ENCODE measurements at places on chromosomes 5 and 9.

GRCh38 chr5:78547731-78548615 lies 100.6 kb downstream of the LHFPL2 start:
- DNase-seq: no peak

GRCh38 chr5:59079622-59080620 lies 497.0 kb downstream of the RAB3C start:
- DNase-seq: no peak

- no peak for DNase-seq
These were observed 134.5 kb downstream of the FRMD3 start for GRCh38 chr9:83403527-83404238.

DNA sequence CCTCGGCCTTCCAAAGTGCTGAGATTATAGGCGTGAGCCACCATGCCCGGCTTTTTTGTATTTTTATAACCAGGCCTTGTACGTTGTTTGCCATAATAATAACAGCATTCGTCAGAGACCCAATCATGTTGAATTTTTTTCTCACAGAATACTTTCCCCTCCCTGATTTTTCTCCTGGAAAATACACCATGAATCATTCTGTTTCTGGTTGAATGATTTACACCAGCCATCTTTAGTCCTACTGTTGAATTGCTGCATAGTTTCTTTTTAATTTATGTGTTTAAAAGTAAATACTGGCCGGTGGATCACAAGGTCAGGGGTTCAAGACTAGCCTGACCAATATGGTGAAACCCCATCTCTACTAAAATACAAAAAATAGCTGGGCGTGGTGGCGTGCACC lies 3.5 kb downstream of the CNOT8 start:
- DNase-seq: no peak

- peak; percentile 0 for DNase-seq
These were observed 60.0 kb downstream of the C9orf50 start for GRCh38 chr9:129560881-129561306.

- no peak for DNase-seq
These were observed 79.2 kb upstream of the SPIN1 start for GRCh38 chr9:88308831-88309560.

- DNase-seq: no peak
These were observed 372.5 kb downstream of the ARHGEF28 start for GRCh38 chr5:73998489-73998888.

GRCh38 chr5:151707567-151707966 lies 20.9 kb upstream of the SPARC start:
- no peak for DNase-seq

GRCh38 chr5:170277867-170278281 lies 19.7 kb downstream of the LCP2 start:
- DNase-seq: no peak

GRCh38 chr5:159208514-159209437 lies 577 bp downstream of the RNF145 start:
- peak; percentile 58 for DNase-seq

GRCh38 chr5:51271261-51271660 lies 112.0 kb upstream of the ISL1 start:
- DNase-seq: no peak

DNA sequence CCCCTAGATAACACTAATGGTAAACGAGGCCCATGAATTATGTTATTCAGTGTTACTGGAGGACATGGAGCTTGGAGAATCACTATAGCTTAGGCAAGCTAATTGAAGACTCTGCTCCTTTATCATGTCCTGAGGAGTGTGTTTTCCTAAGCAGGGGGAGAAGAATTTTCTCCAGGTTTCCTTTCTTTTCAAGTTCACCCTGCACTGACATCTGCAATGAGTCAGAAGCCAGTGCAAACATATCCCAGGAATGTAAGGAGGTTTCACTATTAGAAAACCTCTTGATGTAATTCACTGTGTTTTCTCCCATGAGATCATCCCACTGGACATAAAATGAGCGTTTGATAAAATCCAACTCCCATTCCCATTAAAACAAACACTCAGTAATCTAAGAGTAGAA lies 75.6 kb downstream of the DMRT2 start:
- DNase-seq: no peak

GRCh38 chr5:173638126-173639040 lies 21.9 kb upstream of the BOD1 start:
- peak; percentile 44 for DNase-seq

GRCh38 chr5:127766676-127767335 lies 63.6 kb downstream of the CCDC192 start:
- DNase-seq: no peak

DNA sequence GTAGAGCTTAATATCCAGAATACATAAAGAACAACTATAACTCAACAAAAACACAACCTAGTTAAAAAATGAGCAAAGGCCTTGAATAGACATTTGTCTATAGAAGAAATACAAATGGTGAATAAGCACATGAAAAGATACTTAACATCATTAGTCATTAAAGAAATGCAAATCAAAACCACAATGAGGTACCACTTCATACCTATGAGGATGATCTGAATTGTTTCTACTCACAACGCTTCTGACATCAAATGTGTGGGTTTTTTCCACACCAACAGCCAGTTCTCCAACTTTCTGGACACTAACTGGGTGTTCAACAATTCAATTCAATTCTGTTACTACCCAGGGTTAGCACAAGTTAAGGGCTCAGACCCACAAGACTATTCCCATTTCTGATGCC lies 22.0 kb downstream of the SREK1IP1 start:
- no peak for DNase-seq

DNA sequence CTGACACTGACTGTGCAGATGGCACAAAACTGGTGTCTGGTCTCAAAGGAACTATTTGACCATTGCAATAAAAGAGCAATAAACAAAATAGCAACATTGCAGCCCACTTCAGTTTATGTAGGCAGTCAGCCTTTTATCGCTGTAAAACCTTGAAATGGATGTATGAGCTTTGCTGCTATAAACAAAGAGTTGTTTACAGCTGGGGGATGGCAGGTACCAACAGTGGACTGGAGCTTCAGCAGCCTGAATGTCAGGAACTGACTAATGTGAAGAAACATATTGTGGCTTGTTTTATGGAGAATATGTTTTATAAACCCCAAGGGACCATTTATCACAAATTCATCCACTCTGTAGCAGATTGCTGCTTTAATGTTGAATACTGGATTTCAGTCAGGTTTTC lies 78.0 kb downstream of the PTPRD start:
- DNase-seq: no peak

DNA sequence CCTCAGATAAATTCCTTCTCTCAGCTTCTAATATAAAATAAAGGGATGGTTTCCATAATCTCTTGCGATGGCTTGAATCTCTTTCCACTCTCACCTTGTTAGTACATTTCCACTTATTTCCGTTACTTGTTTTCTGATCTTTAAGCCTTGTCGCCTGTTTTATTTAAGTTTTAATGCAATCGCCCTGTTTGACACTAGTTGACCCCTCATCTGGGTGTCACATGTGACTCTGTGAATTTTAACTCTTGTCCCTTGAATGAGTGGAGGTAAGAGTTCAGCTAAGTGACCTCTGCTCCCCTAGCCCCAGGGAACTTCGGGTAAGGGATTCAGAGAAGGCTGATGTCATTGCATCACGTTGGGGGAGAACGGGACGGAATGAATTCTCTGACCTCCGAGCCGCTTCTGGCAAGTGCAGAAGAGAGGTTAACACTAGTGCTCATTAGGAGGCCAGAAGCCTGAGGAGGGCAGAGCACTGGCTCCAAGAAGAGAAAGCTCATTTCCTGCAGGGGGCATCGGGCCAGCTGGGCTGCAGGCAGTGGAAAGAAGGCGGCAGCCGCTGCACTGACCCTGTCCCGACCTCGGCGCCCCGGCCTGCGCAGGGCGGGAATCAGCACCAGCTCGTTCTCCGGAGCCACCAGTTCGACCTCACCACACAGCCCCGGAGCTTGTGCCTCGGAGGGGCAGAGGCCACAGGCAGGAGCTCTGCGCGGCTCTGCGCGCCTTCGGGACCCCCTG lies 569 bp downstream of the HINT2 start:
- peak; percentile 67 for DNase-seq

- no peak for DNase-seq
These were observed 99.0 kb upstream of the FBN2 start for GRCh38 chr5:128637031-128637430.

- DNase-seq: no peak
These were observed 29.3 kb downstream of the COL23A1 start for GRCh38 chr5:178560911-178561310.

DNA sequence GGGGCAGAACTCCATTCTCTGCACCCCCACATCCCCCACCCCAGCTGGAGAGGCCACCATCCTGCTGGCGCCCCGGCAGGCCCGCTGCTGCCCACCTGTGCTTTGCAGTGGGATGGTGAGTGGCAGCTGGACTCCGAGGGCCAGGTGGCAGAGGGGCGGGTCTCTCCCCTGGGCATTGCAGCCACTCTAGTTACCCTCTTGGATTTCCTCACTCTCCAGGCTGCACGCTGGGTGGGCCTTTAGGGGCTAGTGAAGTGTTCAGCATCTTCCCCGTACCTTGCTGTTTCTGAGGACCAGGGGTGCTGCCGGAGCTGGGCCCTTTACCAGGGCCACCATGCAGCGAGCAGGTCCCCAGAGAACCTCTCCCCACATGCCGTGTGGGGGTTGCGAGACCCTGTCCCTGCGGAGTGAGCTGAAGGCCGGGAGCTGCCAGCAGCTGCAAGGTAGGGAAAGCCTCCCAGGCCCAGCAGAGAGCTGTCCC lies 88.4 kb upstream of the SH3PXD2B start:
- no peak for DNase-seq

- DNase-seq: no peak
These were observed 17.6 kb upstream of the SHOC1 start for GRCh38 chr9:111812337-111812736.

DNA sequence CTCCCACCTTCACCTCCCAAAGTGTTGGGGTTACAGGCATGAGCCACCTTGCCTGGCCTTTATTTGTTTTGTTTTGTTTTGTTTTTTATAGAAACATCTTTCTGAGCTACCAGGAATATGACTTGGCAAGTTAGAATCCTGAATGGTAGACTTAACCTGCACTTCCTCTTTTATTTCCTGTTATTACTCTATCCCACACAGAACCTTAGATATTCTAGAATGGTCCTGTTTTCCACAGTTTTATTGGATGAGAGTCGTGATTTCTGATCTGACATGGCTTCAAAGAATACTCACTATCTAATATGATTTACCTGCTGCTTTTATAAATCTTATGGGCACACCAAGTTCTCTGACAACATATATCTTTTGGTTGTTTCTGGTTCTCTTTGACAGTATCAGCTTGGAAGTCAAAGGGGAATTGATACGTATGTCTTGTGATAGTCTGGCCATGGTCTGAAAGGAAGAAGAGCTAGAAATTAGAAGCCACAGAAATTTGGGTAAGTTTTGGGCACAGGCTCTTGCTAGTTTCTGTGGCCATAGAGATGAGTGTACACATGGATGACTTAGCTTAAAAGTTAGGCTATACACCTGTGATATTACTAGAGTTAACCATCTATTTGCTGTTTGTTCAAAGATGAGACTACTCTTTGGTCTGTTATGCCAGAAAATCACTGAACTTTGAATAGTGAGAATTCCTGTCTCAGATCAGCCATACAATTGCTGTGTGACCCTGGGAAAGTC lies 4.7 kb upstream of the PANK3 start:
- no peak for DNase-seq

- peak; percentile 21 for DNase-seq
These were observed 35.6 kb downstream of the PTCD2 start for GRCh38 chr5:72355706-72356299.

DNA sequence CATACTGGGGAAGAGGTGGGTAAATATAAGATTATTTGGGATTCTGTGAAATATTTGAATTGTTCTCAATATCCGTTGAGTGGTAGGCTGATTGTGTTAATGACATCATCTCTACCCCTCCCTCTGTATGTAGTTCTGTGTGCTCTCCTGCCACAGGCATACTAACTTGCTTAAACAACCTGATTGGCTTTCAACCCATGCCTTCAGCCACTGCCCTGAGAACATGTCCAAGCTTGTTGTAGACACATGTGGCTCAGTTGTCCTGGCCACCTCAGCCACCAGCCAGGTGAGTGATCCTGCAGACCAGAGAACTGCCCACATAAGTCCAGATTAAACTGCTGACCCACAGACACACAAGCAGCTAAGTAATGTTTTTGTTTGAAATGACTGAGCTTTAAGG lies 31.1 kb downstream of the ANKS6 start:
- no peak for DNase-seq

GRCh38 chr9:98610711-98611110 lies 98.0 kb downstream of the GABBR2 start:
- DNase-seq: no peak

DNA sequence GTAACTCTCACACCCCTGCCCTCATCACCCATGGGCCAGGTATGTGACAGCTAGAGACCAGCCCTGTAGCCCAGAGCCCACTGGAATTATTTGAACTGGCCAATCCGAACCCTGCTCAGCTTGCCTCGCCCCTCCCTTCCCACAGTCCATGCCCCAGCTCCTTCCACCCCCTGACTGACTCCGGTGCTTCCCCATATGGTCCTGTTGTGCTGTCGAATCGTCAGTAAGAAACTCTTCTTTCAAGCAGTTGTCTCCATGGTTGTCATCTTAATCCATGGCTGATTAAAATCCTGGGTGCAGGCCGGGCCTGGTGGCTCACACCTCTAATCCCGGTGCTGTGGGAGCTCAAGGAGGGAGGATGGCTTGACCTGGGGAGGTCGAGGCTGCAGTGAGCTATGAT lies 118.5 kb downstream of the COL23A1 start:
- no peak for DNase-seq

DNA sequence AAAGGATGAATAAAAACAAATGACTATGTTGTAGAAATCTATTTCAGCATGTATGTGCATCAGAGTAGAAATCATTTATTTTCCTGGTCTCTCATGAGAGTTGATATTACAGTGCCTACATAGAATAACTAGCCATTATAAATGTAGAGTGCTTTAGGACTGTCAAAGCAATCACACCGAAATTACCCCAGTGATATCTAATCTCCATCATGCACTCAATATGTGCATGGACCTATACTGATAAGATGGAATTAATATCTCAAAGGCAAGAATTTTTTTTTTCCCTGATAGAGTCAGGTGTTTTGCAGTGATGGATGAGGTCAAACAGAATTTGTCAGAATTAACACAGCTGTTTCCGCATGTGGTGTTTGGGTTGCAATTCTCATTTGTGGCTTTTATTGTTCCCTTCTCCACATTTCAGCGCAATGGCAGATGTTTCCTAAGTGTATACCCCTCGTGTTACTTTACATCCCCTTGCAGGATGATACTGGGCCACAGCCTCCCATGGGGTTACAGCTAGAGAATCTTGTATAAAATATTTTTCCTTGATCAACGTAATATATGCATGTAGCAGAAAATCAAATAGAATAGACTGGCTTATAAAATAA lies 298.8 kb downstream of the RASEF start:
- DNase-seq: no peak

- no peak for DNase-seq
These were observed 75.0 kb upstream of the DAB2IP start for GRCh38 chr9:121576281-121577075.

GRCh38 chr5:30106596-30106995 lies 1086.9 kb upstream of the CDH6 start:
- no peak for DNase-seq

- DNase-seq: peak; percentile 28
These were observed 105.3 kb downstream of the UBE2R2 start for GRCh38 chr9:33921967-33922895.

Measured in nephron progenitor cell (in vitro differentiated cells).